ENCODE measurements at places on chromosomes 1 and 21.

DNA sequence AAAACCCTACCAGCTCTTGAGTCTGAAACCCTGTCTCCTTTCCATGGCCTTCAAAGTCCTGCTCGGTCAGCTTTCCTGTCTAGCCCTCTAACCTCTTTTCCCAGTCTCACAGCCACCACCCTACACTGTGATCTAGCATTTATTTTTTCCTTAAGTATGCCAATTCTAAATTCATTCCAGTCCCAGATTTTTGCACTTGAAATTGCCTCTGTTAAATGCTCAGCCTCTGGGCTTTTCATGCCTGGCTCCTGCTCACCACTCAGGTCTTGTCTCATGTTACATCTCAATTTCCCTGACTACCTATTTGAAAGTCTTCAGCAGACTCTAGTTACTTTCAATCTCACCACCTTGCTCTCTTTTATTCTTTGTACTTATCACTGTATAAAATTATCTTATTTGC lies 176.2 kb downstream of the ADGRL4 start:
- no peak for DNase-seq

- no peak for DNase-seq
Observed at GRCh38 chr1:39177706-39178105, 26.8 kb upstream of the MACF1 start.

GRCh38 chr1:242770366-242770765 lies 245.9 kb upstream of the PLD5 start:
- DNase-seq: no peak

DNA sequence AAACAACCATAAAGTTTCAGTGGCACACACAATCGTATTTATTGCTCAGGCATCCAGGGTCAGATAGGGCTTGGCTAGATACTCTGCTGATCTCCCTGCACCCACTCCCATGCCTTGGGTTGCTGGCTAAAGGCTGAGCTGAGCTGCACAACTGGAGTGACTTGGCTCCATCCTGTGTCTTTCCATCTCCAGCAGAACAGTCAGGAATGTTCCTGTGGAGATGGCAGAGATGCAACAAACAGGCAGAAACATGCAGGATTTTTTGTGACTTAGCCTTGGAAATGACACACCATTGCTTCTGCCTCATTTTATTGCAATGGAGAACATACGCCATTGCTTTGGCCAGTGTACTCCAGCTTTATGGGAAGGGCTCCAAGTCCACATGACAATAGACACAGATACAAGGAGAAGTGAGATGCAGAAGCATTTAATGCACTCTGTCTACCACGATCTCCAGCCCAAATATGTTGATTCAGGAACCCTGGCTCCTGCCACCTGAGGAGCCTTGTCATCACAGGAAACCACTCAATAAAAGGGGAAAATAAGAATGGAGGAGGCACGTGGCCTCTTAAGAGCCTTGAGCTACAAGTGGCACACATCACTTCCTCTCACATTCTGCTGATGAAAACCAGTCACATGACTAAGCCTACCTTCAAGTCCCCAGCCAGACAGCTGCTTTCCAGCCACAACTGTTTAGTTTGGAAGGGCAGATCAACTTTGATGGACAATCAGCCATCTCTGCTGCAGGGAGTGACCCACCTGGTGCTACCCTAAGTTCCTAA lies 10.1 kb upstream of the GUCA2B start:
- DNase-seq: no peak

DNA sequence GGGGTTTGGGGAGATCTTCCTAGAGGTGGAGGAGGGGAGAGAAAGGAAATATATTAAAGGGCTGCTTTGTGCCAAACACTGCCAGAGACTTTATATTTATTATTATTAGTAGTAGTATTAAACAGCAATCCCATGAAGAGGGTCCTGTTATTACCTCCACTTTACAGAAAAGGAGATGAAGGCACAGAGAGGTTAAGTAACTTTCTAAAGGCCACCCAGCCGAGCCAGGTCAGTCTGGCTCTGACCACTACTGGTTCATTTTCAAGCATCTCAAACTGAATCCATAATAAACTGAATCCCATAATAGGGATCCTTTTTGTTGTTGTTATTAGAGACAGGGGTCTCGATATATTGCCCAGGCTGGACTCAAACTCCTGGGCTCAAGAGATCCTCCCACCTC lies 12.6 kb downstream of the NCMAP start:
- no peak for DNase-seq

DNA sequence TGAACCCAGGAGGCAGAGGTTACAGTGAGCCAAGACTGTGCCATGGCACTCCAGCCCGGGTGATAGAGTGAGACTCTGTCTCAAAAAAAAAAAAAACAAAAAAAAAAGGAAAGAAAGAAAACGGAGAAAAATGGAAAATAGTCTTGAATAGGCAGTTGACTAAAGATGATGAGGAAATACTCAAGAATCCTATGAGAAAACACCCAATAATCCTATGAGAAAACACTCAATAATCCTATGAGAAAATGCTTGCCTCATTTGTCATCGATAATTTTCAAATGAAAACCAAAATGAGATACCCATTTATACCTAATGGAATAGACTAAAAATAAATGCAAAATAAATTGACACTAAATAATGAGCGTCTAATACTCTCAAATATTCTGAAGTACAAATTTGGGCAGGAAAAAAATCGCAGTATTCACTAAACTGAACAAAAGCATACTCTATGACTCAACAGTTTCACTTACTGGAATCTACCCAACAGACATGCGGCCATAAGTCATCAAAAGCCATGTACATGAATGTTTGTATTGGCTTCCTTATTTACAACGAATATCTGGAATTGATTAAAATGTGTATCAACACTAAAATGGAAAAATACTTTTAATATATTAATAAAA lies 733.9 kb upstream of the CHRM3 start:
- DNase-seq: no peak

- DNase-seq: no peak
Observed at GRCh38 chr1:62233926-62234450, 39.3 kb downstream of the L1TD1 start.

- DNase-seq: peak; percentile 73
Observed at GRCh38 chr1:214445831-214446614, 105.4 kb downstream of the PTPN14 start.

GRCh38 chr1:56806804-56807203 lies 12.4 kb downstream of the FYB2 start:
- DNase-seq: no peak

DNA sequence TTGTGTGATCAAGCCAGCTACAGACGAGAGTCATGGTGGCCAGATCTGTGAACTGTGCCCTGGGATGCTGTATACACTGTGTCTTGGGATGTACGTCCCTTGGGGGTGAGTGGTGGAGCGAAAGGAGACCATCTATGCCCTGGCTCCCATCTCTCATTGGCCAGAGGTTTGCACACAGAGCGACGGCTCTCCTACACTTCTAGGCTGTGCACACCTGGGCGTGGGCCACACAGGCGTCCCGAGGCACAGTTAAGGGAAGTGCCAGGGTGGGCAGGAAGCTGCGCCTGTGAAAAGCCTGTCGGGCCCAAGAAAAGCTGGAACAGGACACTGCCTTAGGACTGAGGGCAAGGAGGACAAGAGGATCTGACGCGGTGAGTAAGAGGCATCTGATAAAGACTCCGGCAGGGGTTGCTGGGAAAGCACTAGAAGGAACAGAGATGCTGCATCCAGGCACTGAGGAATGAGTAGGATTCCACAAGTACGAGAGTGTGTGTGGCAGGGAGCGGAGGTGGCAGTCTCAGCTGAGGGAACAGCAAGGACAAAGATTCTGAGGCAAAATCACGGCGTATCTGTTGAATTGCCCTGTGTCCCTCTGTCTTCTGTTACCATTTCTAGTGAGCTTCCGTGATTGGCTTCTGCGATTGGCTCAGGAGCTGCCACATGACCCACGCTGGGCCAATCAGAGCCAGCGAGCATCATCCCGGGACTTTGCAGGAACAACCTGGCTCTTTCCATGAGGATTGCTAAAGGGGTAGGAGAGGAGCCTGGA lies 67.9 kb upstream of the ZBTB40 start:
- DNase-seq: no peak

- DNase-seq: no peak
Observed at GRCh38 chr1:211331011-211331709, 4.5 kb downstream of the TRAF5 start.

DNA sequence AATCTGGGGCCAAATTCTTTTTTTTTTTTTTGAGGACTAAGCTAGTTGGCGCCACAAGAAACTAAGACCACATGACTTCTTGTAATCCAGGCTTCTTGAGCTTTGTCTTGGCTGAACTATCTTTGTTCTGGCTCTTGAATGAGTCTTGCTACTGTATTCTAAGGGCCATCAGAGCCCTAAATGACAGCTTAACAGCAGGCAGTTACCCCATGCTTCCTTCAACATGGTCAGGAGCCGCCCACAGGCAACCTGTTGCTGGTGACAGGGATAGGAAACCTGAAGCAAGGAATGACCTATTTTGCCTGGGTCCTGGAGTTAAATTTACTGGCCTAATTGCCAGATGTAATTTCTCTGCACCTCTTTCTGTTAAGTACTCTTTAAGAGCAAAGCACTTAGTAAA lies 188.2 kb upstream of the PLXNA2 start:
- no peak for DNase-seq

GRCh38 chr1:62377043-62377562 lies 57.9 kb upstream of the KANK4 start:
- DNase-seq: no peak

- no peak for DNase-seq
Observed at GRCh38 chr1:245211035-245211749, 56.4 kb downstream of the KIF26B start.

DNA sequence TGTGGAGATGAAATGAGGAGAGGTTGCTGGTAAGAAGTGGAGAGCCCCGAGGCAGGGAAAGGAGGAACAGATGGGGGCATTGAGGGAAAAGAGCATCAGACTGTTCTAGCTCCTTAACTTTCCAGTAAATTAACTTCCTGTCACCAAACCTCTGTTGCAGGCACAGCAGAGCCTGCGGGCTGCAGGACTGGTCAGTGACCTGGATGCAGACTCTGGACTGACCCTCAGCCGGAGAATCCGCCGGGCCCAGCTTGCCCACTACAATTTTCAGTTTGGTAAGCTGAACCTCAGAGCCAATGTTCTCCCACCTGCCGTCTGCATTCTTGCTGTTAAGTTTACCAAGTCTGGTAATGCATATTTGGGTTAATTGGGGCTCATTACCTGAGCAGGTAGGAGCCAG lies 2.5 kb upstream of the ECM1 start:
- DNase-seq: no peak

- DNase-seq: no peak
Observed at GRCh38 chr1:244100704-244101453, 49.8 kb downstream of the ZBTB18 start.

DNA sequence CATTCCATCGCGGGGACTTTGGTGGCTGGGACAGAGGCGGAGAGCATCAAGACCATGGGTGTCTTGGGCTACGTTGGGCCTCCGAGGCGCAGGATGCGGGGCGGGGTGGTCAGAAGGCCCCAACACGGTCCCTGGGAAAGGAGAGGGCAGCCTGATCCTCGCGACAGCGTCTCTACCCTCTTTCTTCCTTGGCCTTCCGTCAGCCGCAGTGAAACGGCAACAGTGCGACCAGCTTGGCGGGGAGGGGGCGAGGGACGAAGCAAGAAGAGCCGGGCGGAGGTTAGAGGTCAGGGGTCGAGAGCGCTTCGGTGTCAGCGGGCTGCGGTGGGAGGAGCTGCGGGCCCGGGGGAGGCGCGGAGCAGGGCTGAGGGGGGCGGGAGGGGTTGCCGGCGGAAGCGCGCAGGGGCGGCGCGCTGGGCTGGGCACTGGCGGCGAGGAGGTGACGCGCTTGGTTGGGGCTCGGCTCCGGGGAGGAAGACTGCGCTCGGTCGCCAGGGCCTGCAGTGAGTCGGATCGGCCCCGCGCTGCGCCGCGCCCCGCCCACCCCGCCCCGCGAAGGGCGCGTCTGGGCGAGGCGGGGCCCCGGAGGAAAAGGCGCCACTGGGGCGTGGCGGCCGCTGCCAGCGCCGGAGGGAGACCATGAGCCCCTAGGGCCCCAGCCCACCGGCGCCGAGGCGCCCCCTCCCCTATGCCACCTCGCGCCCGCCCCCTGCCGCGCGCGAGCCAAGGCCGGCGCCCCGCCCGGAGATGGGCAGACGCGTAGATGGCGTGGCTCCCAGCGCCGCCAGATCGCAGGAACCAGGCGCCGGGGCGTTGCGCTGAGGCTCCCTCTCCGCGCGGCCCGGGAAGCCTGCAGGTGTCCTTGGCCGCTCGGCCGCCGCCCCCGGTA lies at the start of gene KCNC4:
Gene KCNC4 (plus strand): TSS at position 600 of the 889 bp plus-strand sequence. CDS start 1,186 bp downstream, outside the sequence.
- peak; percentile 61 for DNase-seq

DNA sequence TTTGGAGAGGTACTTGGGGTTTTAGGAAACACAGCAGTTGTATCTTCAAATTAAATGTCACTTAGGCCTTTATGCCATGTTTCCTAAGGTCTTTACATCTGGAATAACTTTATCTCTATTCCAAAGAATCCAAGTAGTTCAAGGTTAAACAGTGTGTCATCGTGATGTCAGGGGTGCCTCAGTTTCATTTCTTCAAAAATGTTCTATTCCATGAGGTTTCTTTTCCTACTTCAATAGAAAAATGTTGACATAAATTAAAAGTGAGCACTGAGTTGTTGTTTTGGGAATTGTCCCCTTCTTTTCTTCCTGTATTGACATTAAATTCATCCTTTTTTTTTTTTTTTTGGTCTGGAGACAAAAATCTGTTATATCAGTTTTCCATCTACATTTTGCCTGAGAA lies 160.6 kb upstream of the C21orf91 start:
- no peak for DNase-seq

- DNase-seq: no peak
Observed at GRCh38 chr1:211356723-211357407, 30.2 kb downstream of the TRAF5 start.

GRCh38 chr1:80251591-80251990 lies 1245.1 kb upstream of the ADGRL4 start:
- no peak for DNase-seq

DNA sequence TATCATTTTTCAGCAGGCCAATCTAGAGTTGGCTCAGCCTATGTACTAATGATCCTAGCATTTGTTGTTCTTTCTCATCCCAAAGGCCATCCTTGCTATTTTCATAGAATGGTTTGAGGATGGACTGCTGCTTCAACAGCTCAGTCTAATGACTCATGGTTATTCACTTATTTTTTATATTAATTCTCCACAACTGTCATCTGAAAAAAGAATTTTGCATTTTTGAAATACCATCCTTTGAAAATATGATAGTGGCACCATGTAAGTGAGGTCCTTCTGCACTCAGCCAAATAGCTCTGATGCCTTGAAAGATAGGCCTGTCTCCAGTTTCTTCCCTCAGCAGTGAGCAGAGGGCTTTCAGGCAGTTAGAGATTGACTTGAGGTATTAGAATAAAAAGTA lies 377.5 kb downstream of the LMO4 start:
- no peak for DNase-seq

- no peak for DNase-seq
Observed at GRCh38 chr1:11514366-11514765, 35.4 kb downstream of the DISP3 start.

All from DMS 273 treated with DMSO at 0.1 percent for 48 hours (cell line).